Pancreas (tissue), 10 donors: ENCODE measurements at places on chromosomes 3 and 15.

GRCh38 chr3:78015856-78016255, 976.0 kb downstream of the ROBO2 start:
- no peak for DNase-seq
- no peaks in the 10 kb centered on the region for H3K4me1 ChIP-seq
- no peak overlapping the region for H3K4me3 ChIP-seq
- H3K36me3 ChIP-seq, result no peaks in the 10 kb centered on the region
- no peaks in the 10 kb centered on the region for H3K27me3 ChIP-seq

DNA sequence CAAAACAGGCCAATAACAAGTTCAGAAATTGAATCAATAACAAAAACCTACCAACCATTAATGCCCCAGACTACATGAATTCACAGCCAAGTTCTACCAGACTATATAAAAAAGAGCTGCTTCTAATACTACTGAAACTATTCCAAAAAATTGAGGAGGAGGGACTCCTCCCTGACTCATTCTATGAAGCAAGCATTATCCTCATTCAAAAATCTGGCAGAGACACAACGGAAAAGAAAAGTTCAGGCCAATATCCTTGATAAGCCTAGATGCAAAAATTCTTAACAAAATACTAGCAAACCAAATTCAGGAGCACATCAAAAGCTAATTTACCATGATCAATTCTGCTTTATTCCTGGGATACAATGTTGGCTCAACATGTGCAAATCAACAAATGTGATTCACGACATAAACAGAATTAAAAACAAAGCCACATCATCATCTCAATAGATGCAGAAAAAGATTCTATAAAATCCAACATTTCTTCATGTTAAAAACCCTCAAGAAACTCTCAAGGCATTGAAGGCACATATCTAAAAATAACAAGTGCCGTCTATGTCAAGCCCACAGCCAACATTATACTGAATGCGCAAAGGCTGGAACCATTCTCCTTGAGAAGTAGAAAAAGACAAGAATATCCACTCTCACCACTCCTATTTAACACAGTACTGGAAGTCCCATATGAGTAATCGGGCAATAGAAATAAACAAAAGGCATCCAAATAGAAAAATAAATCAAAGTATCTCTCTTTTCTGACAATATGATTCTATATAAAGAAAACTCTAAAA, 573.6 kb upstream of the GRM7 start:
- no peaks in the 10 kb centered on the region for H3K36me3 ChIP-seq
- no peak for DNase-seq
- H3K4me1 ChIP-seq, result no peaks in the 10 kb centered on the region
- H3K27ac ChIP-seq, result no peak overlapping the region
- H3K27me3 ChIP-seq, result no peaks in the 10 kb centered on the region

DNA sequence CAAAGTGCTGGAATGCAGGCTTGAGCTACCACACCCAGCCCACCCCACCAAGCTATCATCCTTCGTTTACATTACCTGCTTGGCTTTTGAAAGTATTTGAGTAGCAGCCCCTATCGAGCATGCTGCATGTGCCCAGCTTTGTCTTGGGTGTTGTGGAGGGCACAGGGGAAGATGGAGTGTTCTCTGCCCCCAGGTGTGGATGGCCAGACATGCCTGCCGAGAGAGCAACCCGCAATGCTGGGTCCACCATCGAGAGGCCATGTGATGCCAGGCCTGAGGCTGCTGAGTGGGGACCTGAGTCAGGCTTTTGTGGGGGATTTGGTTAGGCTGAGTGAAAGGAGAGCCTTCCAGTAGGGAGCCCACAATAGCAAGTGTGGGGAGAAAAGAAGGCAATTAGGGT, 25.9 kb downstream of the FOXL2NB start:
- H3K4me1 ChIP-seq, result no peaks in the 10 kb centered on the region
- no peaks in the 10 kb centered on the region for H3K36me3 ChIP-seq
- H3K27me3 ChIP-seq, result no peaks in the 10 kb centered on the region
- no peak overlapping the region for H3K4me3 ChIP-seq

GRCh38 chr3:117790235-117790987, 1080.8 kb downstream of the TUSC7 start:
- no peak overlapping the region for H3K27ac ChIP-seq
- no peak overlapping the region for H3K4me3 ChIP-seq
- no peaks in the 10 kb centered on the region for H3K4me1 ChIP-seq
- H3K27me3 ChIP-seq, result no peaks in the 10 kb centered on the region
- no peak for DNase-seq

DNA sequence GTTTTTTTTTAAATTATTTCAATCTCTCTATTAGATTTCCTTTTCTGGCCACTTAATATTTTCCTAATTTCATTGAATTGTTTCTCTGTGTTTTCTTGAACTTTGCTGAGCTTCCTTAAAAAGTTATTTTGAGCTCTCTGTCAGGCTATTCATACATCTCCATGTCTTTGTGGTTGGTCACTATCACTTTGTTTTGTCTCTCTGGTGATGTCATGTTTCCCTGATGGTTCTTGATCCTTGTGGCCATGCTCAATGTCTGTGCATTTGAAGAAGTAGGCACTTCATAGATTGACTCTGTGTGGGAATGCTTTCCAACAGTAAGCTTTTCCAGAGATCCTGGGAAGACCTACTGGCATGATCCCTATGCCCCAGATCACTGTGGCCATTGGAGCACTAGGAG, 18.6 kb downstream of the CD200R1 start:
- no peaks in the 10 kb centered on the region for H3K27me3 ChIP-seq
- no peak for DNase-seq
- no peak overlapping the region for H3K4me3 ChIP-seq
- no peaks in the 10 kb centered on the region for H3K4me1 ChIP-seq

- no peak for DNase-seq
- no peak overlapping the region for H3K4me3 ChIP-seq
- no peak overlapping the region for H3K27ac ChIP-seq
- H3K27me3 ChIP-seq, result no peaks in the 10 kb centered on the region
- no peaks in the 10 kb centered on the region for H3K4me1 ChIP-seq
- no peaks in the 10 kb centered on the region for H3K36me3 ChIP-seq
These were observed 109.5 kb downstream of the RARB start for GRCh38 chr3:25537516-25537915.

- no peak overlapping the region for H3K4me3 ChIP-seq
- no peak for DNase-seq
- H3K36me3 ChIP-seq, result no peaks in the 10 kb centered on the region
- no peaks in the 10 kb centered on the region for H3K27me3 ChIP-seq
- H3K27ac ChIP-seq, result no peak overlapping the region
- peaks cover 3% of the 10 kb centered on the region for H3K4me1 ChIP-seq
These were observed 4.2 kb upstream of the RNF111 start for GRCh38 chr15:58983261-58983660.

GRCh38 chr15:76209942-76210341, 101.3 kb downstream of the ETFA start:
- H3K27me3 ChIP-seq, result no peaks in the 10 kb centered on the region
- no peaks in the 10 kb centered on the region for H3K4me1 ChIP-seq
- no peak overlapping the region for H3K4me3 ChIP-seq
- no peak overlapping the region for H3K27ac ChIP-seq
- no peak for DNase-seq
- H3K36me3 ChIP-seq, result no peaks in the 10 kb centered on the region

GRCh38 chr3:89315750-89316470, 208.5 kb downstream of the EPHA3 start:
- H3K27me3 ChIP-seq, result no peaks in the 10 kb centered on the region
- no peaks in the 10 kb centered on the region for H3K36me3 ChIP-seq
- no peak for DNase-seq
- no peaks in the 10 kb centered on the region for H3K4me1 ChIP-seq

- H3K36me3 ChIP-seq, result no peaks in the 10 kb centered on the region
- no peak for DNase-seq
- no peak overlapping the region for H3K27ac ChIP-seq
- no peaks in the 10 kb centered on the region for H3K4me1 ChIP-seq
- H3K27me3 ChIP-seq, result no peaks in the 10 kb centered on the region
These were observed 15.2 kb downstream of the DAZL start for GRCh38 chr3:16589867-16590624.

DNA sequence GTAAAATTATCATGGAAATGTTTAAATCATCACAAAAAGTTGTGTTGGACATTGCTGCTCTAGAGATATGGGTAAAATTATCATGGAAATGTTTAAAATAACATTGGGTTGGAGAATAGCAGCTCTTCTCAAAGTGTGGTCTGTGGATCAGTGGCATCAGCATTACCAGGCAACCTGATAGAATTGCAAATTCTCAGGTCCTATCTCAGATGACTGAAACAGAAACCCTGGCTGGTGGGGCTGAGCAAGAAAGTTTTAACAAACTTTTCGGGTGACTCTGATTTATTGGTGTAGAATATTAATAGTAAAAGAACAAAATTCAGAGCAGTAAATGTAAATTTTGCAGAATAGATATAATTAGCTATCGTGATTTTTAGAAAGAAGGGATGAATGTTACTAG, 28.9 kb downstream of the NXPE3 start:
- no peaks in the 10 kb centered on the region for H3K36me3 ChIP-seq
- no peak overlapping the region for H3K27ac ChIP-seq
- no peak overlapping the region for H3K4me3 ChIP-seq
- no peak for DNase-seq

- H3K27me3 ChIP-seq, result no peaks in the 10 kb centered on the region
- H3K27ac ChIP-seq, result no peak overlapping the region
- H3K36me3 ChIP-seq, result no peaks in the 10 kb centered on the region
- H3K4me3 ChIP-seq, result no peak overlapping the region
These were observed 155.4 kb upstream of the CCDC54 start for GRCh38 chr3:107221856-107222255.

GRCh38 chr15:67185621-67186225, 68.7 kb downstream of the AAGAB start:
- H3K4me1 ChIP-seq, result peaks cover 8% of the 10 kb centered on the region
- no peaks in the 10 kb centered on the region for H3K27me3 ChIP-seq
- peaks cover 12% of the 10 kb centered on the region for H3K36me3 ChIP-seq
- H3K4me3 ChIP-seq, result no peak overlapping the region

DNA sequence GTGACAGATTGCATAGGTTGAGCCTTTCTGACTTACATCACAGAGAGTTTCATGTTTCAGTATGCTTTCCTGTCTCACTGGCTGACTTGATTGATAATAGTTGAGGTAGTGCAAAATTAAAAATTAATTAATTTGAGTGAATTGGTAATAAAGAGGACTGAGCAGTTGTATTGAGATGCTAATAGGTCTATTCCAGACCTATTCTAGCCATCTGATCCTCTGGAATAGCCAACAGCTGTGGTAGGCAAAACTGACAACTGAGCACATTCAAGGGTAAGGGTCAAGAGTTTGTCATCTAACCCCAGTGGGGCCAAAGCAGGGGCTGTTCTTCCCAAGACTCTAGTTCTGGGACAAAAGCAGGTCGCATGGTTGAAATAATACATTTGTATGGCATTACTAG, 132.4 kb downstream of the EPHA3 start:
- H3K36me3 ChIP-seq, result no peaks in the 10 kb centered on the region
- no peak overlapping the region for H3K4me3 ChIP-seq
- H3K27me3 ChIP-seq, result no peaks in the 10 kb centered on the region
- no peak overlapping the region for H3K27ac ChIP-seq
- no peak for DNase-seq
- no peaks in the 10 kb centered on the region for H3K4me1 ChIP-seq

GRCh38 chr3:160384639-160385318, 14.2 kb downstream of the IFT80 start:
- H3K4me1 ChIP-seq, result no peaks in the 10 kb centered on the region
- no peak for DNase-seq
- H3K36me3 ChIP-seq, result no peaks in the 10 kb centered on the region
- no peak overlapping the region for H3K27ac ChIP-seq
- H3K4me3 ChIP-seq, result no peak overlapping the region

GRCh38 chr3:56269755-56270535, 198.3 kb downstream of the ERC2 start:
- no peaks in the 10 kb centered on the region for H3K4me1 ChIP-seq
- no peak overlapping the region for H3K27ac ChIP-seq
- no peak overlapping the region for H3K4me3 ChIP-seq
- no peak for DNase-seq
- no peaks in the 10 kb centered on the region for H3K36me3 ChIP-seq
- H3K27me3 ChIP-seq, result no peaks in the 10 kb centered on the region

DNA sequence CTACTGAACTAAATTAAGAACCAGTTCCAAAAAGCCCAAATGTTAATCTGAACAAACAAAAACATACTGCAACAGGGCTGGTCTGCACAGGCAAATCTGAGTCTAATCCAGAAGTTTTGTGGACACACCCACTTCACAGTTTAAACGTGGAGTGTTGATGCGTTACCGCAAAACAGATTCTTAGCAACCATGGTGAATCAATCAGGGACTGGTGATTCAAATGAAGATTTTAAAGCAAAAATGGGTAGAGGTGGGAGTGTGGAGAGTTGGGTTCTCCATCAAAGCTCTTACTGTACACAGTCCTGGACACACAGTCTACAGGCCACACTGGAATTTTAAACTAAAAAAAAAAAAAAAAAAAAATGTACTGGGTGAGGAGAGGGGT, 5.2 kb downstream of the ANXA2 start:
- no peaks in the 10 kb centered on the region for H3K36me3 ChIP-seq
- H3K27ac ChIP-seq, result peak overlapping the region; percentile 90
- no peak overlapping the region for H3K4me3 ChIP-seq
- no peak for DNase-seq
- no peaks in the 10 kb centered on the region for H3K4me1 ChIP-seq
- H3K27me3 ChIP-seq, result no peaks in the 10 kb centered on the region
